ENCODE measurements at places on chromosomes 7 and 10. TPM values are rescaled to one million over a fixed set of nuclear protein-coding genes. Genes with fewer than 3 reads are reported as not detected.

DNA sequence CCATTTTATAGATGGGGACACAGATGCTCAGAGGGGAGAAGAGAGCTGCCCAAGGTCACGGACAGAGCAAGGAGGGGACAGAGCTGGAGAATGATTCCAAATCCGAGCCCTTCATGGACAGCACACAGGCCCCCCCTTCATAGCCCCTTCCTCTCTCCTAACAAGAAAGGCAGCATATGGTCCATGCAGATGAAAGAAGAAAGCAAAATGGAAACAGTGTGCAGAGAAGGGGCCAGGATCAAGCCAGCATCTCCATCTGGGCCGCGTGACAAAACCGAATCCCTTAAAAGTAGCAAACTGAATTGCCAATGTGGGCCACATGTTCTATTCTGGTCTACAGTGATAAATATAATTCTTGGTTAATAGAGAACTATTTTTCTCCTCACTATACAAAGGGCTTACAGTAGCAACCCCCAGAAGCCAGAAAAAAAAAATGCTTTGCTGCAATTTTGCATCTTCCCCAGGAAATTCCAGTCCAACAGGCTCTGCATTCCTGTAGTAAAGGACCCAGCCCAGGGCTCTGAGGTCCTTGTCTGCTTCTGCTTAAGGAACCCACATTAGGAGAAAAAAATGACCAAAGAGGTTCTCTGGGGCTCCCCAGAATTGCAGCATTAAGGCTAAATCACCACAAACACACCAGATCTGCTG, 7.8 kb downstream of the CPXM2 start:
- DNase-seq: no peak

DNA sequence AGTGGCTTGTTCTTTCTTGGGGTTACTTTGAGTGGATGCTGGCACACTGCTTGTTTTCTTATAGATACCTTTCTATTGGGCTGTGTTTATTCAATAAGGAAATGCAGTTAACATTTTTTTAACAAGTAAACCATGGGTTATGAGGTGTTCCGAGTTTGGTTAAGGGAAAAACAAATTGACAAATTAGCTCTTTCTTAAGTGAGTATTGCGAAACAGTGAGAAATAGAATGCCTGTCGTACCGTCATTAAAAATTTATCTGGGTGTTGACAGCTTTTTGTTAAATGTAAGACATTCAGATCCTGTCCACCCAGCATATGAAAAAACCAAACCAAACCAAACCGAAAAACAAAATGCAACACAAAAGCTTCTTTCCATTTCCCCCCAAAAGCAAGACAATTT, 6.2 kb downstream of the CUX1 start:
- no peak for DNase-seq

PRF1 gene
- total RNA-seq: not detected

DNA sequence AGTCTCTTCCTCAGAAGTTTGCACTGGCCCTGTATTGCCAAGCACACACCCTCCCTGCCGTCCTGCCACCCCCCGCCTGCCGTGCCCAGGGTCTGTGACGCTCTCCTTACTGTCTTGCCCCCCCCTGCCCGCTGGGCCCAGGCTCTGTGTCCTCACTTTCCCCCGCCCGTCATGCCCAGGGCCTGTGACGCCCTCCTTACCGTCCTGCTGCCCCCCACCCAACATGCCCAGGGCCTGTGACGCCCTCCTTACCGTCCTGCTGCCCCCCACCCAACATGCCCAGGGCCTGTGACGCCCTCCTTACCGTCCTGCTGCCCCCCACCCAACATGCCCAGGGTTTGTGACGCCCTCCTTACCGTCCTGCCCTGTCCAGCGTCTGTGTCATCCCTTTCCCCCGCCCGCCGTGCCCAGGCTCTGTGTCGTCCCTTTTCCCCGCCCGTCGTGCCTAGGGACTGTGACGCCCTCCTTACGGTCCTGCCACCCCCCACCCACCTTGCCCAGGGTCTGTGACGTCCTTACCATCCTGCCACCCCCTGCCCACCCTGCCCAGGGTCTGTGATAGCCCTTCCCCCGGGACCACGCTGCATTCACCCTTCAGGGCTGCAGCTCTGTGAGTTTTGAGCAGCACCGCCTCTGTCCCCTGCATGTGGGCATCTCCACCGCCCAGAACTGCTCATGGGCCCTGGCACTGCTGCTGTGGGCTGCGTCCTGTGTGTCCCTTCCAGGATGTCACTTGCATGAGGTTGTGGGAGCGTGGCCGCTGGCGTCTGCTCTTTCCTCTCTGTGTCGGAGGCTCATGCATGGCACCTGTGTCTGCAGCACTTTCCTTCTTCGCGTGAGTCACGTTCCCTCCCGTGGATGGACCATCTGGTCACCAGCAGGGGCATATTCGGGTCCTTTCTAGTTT, 19.3 kb upstream of the PRKAR1B start:
- no peak for DNase-seq

DNA sequence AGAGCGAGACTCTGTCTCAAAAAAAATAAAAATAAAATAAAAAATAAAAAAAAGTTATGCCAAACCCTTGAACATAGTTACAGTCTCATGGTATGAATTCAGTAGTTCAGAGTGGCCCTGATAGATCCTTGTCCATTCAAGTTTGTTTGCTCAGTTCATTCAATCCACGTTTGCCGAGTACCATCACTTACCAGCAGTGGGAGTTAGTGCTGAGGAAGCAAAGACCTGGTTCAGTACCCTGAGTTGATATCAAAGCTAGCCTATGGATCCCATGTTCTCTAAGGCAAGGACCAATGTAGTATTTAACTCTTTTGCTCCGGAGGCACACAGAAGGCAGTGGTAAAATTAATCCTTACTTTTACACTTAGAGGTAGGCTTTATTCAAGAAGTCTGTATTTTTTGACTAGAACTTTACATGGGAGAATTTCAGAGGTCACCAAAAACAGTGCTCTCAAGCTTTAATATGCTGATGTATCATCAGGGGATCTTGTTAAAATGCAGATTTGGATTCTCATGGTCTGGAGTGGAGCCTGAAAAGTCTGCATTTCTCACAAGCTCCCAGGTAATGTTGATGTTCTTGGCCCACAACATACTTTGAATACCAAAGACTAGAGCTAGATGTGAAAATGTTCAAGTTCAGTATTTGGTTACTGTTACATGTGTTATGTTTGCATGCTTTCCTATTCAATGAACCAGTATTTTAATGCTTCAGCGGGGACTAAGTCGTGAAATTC, 38.1 kb upstream of the HBP1 start:
- DNase-seq: no peak

- no peak for DNase-seq
These were observed 333.2 kb downstream of the RPS24 start for GRCh38 chr10:78366663-78367411.

LIPM gene
- not detected for total RNA-seq

MCMBP gene
- total RNA-seq: 76.4 TPM

GRCh38 chr7:38465956-38466355, 165.2 kb downstream of the AMPH start:
- no peak for DNase-seq

DNA sequence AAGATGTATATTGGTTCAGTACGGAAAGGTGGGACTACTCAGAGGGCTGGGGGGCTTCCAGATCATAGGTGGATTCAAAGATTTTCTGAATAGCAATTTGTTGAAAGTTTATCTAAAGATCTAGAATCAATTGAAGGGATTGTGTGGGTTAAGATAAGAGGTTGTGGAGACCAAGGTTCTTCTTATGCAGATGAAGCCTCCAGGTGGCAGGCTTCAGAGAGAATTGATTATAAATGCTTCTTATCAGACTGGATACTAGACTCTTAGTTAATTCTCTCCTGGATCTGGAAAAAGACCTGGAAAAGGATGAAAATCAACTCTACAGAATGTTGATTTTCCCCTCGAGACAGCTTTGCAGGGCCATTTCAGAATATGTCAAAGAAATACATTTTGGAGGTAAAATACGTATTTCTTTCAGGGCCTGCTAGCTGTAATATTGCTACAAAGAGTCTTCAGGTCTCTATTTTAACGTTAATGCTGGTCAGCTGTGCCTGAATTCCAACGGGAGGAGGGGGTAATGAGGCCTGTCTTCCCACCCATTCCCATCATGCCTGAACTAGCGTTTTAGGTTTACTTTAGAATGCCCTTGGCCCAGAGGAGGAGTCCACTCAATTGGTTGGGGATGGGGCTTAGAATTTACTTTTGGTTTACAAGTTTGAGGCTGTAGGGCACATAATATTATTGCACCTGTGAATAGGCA, 12.8 kb upstream of the GPR15LG start:
- no peak for DNase-seq

DNA sequence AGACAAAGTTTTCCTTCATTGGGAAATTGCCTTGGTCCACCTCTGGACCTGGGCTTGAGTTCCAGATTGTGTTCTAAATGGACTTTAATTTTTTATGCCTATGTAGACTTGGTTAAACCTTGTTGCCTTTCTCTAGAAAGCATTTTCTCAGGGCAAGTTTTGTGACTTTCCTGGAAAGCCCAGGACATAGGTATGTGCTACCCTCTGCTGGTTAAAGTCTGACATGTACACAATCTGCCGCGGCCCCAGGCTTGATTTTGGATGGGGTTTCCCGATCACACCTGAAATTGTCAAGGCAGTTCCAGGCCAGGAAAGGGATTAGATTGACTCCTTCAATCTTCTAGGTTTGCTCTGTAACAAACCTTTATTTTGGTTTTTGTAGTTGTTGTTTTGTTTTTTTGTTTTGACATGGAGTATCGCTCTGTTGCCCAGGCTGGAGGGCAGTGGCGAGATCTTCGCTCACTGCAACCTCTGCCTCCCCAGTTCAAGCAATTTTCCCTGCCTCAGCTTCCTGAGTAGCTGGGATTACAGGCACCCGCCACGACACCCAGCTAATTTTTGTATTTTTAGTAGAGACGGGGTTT, 14.1 kb upstream of the AKR1B10 start:
- peak; percentile 73 for DNase-seq

GRM3 gene
- total RNA-seq: not detected

GRCh38 chr10:47071891-47072290, 160.7 kb downstream of the PTPN20 start:
- no peak for DNase-seq

- DNase-seq: no peak
These were observed 265.5 kb upstream of the FERD3L start for GRCh38 chr7:19410691-19411090.

AGR2 gene
- total RNA-seq: 0.51 TPM

- no peak for DNase-seq
These were observed 280.7 kb upstream of the MAGI2 start for GRCh38 chr7:79734181-79734580.

DNA sequence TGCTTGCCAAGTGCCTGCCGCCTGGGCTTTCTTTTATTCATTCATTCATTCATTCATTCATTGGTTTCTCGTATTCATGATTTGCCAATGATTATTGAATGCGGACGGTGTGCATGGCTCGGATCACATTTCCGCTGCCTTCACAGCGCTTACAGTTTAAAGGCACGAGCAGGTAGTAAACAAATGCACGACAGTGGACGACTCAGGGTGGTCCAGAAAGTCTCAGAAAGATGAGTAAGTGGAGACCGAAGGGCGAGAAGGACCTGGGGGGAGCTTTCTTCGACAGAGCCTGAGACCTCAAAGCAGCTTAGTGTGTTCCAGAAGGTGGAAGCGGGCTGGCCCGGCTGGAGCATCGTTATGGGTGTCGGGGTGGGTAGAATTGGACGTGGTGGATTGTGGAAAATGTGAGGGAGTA, 506 bp downstream of the MCM10 start:
- DNase-seq: no peak

DNA sequence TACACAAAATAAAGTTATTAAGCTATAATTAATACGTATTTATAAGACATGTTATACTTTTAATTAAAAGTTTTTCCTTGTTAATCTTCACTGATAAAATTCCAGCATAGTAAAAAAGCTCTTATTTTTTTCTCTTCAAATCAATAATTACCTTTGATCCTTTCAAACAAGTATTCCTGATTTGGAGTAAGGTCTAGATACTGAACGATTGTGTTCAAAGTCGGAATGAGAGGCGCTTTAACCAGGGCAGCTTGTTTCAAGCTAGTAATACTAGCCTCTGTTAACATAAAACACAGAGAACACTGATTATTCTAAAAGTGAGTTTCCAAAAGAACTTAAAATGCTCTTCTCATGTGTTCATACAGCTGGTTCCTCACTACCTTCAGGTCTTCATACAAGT, 27.0 kb downstream of the TMEM209 start:
- no peak for DNase-seq

SPDYE8 gene
- not detected for total RNA-seq

- DNase-seq: peak; percentile 83
These were observed 86.0 kb downstream of the FANK1 start for GRCh38 chr10:125982260-125982948.

DNA sequence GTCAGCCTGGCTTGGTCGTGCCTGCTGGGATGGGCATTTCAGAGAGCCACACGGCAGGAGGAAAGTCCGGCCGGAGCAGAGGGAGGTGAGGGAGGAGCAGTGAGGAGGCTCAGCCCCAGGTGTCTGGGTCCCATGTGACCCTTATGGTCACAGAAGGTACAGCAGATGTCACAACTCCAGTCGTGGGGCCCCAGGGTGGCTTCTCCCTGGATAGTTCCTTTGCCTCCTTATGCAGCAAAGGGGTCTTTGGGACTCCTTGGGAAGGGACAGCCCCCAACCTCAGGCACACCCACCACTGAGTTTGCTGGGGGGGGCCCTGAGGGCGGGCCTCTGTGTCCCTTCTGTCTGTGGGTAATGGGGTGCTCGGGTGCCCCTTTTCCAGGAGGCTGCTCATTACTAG, 19.6 kb upstream of the PRKAG2 start:
- no peak for DNase-seq

CPA2 gene
- not detected for total RNA-seq

GRCh38 chr10:70925377-70926225, 37.2 kb upstream of the PCBD1 start:
- peak; percentile 62 for DNase-seq

DNA sequence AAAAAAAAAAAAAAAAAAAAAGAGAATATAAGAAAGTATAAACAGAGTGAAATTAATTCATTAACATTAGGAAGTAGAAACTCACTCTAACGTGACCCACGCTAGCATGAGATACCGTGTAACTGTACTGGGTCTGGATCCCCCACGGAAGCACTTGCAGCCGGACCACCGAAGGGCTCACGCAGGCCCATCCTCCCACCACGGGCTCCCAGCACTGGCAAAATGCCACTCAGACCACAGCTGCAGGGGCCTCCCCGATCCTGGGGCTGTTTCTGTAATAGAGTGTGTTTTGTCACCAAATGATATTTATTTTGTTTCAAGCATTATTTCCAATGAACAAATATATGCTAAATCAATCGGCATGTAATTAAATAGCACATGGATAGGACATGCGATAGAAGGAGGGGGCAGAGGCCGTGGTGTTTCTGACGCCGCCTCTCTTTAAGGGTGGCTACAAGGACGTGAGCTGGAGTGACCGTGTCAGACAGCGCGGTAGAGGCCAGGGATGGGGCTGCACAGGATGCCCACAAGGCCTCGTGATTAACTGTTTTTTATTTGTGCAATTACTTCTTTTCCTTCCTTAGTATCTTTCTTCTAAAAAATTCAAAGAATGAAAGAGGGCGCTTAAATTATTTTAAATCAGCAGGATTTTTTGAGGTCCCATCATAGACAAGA, 568.5 kb downstream of the PTPRN2 start:
- DNase-seq: no peak

GRCh38 chr7:139731802-139732470, 45.9 kb downstream of the HIPK2 start:
- DNase-seq: peak; percentile 88

UNC5B gene
- total RNA-seq: 12.1 TPM

GRCh38 chr7:141463986-141464385, 87.2 kb upstream of the AGK start:
- DNase-seq: no peak

TMEM106B gene
- 40.3 TPM for total RNA-seq

CFAP70 gene
- 0.34 TPM for total RNA-seq
